ENCODE measurements at places on chromosomes 11 and 22.

GRCh38 chr22:47779474-47779873 lies 1017.0 kb downstream of the TBC1D22A start:
- no peak overlapping the region for H3K4me3 ChIP-seq
- no peaks in the 10 kb centered on the region for H3K36me3 ChIP-seq
- H3K27ac ChIP-seq: no peak overlapping the region
- no peaks in the 10 kb centered on the region for H3K4me1 ChIP-seq
- no peaks in the 10 kb centered on the region for H3K27me3 ChIP-seq

DNA sequence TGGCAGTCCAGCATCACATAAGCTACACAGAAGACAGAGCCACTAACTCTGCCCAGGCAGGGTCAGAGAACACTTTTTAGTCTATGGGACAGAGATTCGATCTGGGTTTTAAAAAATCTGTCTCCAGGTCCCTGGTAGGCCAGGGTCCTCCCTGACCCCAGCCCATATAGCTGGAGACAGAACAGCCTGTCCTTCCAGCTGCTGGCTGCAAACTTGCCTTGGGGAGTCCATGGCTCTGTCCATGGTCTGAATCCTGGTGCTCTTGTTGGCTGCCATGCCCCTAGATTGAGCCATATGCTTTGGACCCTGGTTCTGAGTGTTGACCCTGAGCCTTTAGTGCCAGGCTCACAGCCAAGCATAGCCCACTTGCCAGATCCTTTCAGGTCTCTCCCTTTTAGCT lies 13.3 kb upstream of the LIPT2 start:
- H3K36me3 ChIP-seq: no peaks in the 10 kb centered on the region
- H3K27ac ChIP-seq: no peak overlapping the region
- H3K4me3 ChIP-seq: no peak overlapping the region
- no peaks in the 10 kb centered on the region for H3K27me3 ChIP-seq
- no peak for DNase-seq
- no peaks in the 10 kb centered on the region for H3K4me1 ChIP-seq

DNA sequence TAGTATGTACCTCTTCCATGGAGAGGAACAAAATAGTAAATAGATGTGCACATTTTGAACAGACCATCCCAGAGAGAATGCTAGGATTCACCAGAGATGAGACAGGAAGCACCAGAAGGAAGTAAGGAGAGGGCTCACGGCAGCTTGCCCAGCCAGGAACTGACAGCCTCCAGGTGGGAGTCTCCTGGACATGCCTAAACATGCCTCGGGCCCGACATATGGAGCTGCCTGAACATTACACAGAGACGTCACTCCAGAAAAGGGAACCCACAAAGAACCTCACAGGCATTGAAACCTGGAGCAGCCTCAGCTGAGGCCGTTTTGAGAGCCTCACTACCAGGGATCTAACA lies 67.4 kb downstream of the BRD1 start:
- H3K36me3 ChIP-seq: no peaks in the 10 kb centered on the region
- no peak for DNase-seq
- H3K27ac ChIP-seq: no peak overlapping the region
- H3K4me3 ChIP-seq: no peak overlapping the region

- H3K36me3 ChIP-seq: no peaks in the 10 kb centered on the region
- no peaks in the 10 kb centered on the region for H3K27me3 ChIP-seq
- H3K4me3 ChIP-seq: no peak overlapping the region
- H3K4me1 ChIP-seq: no peaks in the 10 kb centered on the region
- no peak overlapping the region for H3K27ac ChIP-seq
Measured at GRCh38 chr11:10567446-10567845, 1.0 kb downstream of the LYVE1 start.

GRCh38 chr11:118252688-118253087 lies 523 bp upstream of the MPZL3 start:
- H3K36me3 ChIP-seq: no peaks in the 10 kb centered on the region
- H3K4me1 ChIP-seq: peaks cover 36% of the 10 kb centered on the region
- no peaks in the 10 kb centered on the region for H3K27me3 ChIP-seq
- peak overlapping the region; percentile 94 for H3K27ac ChIP-seq

GRCh38 chr22:30017375-30018223 lies 62.7 kb upstream of the HORMAD2 start:
- no peaks in the 10 kb centered on the region for H3K27me3 ChIP-seq
- H3K36me3 ChIP-seq: peaks cover 84% of the 10 kb centered on the region
- no peak for DNase-seq
- H3K4me3 ChIP-seq: no peak overlapping the region
- H3K27ac ChIP-seq: no peak overlapping the region
- no peaks in the 10 kb centered on the region for H3K4me1 ChIP-seq

GRCh38 chr11:117826832-117827231 lies 2.3 kb upstream of the FXYD2 start:
- H3K4me3 ChIP-seq: no peak overlapping the region
- no peaks in the 10 kb centered on the region for H3K36me3 ChIP-seq
- no peak for DNase-seq
- peaks cover 59% of the 10 kb centered on the region for H3K4me1 ChIP-seq

DNA sequence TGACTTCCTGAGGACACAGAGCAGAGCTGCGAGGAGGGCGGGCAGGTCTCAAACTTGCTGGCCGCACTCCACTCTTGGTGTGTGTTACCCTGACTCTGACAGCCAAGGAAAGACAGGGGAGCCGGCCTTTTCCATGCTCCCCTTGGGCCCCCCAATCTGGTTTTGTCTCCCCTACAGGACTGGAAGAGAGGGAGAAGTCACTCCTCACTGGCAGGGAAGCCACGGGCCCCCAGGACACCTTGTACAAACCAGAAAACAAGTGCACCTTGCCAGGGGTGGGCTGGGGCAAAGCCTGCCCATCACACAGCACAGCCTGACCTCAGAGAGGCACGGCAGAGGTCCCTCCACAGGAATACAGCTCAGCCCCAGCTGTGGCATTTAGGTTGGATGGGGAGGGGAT lies 20.2 kb downstream of the CBX7 start:
- no peak overlapping the region for H3K4me3 ChIP-seq
- peaks cover 12% of the 10 kb centered on the region for H3K36me3 ChIP-seq
- no peaks in the 10 kb centered on the region for H3K4me1 ChIP-seq
- DNase-seq: no peak

DNA sequence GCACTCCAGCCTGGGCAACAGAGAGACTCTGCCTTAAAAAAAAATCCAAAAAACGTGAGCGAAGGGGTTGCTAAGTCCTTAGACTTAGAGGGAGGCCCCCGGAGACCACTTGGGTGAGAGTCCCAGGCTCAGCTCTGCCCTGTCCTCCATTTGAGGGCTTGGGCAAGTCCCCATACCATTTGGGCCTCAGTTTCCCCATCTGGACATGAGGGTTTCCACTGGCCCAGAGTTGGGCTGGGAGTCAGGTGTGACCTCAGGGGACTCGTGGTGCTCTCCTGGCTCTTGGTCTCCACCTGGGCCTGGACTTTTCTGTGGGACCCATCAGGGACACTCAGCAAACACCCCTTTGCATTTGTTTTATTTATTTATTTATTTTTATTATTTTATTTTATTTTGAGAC lies 35.2 kb upstream of the CSNK1E start:
- H3K4me1 ChIP-seq: no peaks in the 10 kb centered on the region
- DNase-seq: no peak
- H3K4me3 ChIP-seq: no peak overlapping the region
- H3K27ac ChIP-seq: no peak overlapping the region

- H3K4me1 ChIP-seq: no peaks in the 10 kb centered on the region
- peaks cover 46% of the 10 kb centered on the region for H3K36me3 ChIP-seq
- no peak overlapping the region for H3K27ac ChIP-seq
- H3K4me3 ChIP-seq: no peak overlapping the region
- no peaks in the 10 kb centered on the region for H3K27me3 ChIP-seq
Measured at GRCh38 chr22:24175160-24175808, 6.0 kb upstream of the SUSD2 start.

GRCh38 chr22:44497218-44497904 lies 672 bp downstream of the RTL6 start:
- H3K4me1 ChIP-seq: peaks cover 56% of the 10 kb centered on the region
- H3K27ac ChIP-seq: peak overlapping the region; percentile 73

DNA sequence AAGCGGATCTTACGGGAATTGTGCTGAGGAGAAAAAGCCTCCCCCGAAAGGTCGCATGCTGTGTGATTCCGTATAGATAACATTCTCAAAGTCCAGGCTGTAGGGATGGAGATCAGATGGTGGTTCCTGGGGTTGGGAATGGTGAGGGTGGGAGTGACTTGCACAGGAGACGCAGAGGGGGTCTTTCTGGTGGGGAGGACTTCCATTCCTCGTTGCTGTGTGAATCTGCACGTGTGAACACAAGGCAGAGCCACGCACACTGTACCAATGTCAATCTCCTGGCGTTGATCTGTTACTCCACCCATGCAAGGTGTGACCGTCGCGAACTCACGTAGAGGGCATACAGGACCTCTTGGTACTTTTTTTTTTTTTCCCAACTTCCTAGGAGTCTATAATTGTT lies 59.0 kb upstream of the KCNQ1OT1 start:
- no peak for DNase-seq
- H3K27ac ChIP-seq: no peak overlapping the region
- H3K4me1 ChIP-seq: no peaks in the 10 kb centered on the region
- no peaks in the 10 kb centered on the region for H3K27me3 ChIP-seq
- no peak overlapping the region for H3K4me3 ChIP-seq

DNA sequence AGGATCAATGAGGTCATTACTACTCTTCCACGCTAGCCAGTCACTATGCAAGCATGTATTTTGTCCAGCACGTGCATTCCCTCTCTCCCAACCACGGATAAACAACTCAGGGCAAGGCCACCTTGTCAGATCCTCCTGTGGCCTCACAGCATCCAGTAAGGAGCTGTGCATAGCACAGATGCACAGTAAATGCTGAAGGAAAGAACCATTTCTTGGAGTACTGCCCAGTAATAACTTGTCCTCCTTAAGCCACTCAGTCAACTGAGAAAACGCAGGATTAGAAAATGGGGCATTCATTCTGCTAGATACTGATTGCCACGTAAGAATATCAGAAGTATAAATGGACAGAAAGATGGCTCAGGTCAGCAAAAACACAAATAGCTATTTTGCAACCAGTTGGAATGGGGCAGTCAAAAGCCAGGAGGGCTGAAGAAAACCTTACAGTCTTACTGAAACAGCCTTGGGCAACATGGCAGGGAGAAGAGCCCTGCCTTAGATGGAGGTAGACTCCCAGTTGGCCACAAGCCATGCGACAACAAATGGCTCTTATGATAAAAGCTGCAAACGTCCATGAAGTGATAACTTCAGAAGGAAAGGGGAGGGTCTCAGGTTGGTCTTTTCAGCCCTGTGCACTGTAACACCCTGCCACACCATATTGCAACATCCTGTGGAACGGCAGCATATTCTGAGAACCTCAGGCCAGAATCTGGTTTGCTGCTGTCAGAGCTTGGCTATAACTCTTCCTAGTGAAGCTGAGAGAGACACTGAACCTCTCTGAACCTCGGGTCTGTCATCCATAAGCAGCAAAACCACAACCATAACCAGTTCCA lies 23.0 kb downstream of the PC start:
- H3K27ac ChIP-seq: no peak overlapping the region
- no peak for DNase-seq
- H3K4me1 ChIP-seq: no peaks in the 10 kb centered on the region
- H3K36me3 ChIP-seq: no peaks in the 10 kb centered on the region
- H3K4me3 ChIP-seq: no peak overlapping the region
